ENCODE measurements at places on chromosomes 3 and 15. TPM values are rescaled to one million over a fixed set of nuclear protein-coding genes. Genes with fewer than 3 reads are reported as not detected.
A peak's percentile ranks its signal among the peaks of the same experiment; 100 is the strongest.

Gene ATP13A5
- not detected for total RNA-seq

Gene KY
- not detected for total RNA-seq

- no peak for DNase-seq
Observed at GRCh38 chr3:38564631-38565338, 68.6 kb downstream of the EXOG start.

DNA sequence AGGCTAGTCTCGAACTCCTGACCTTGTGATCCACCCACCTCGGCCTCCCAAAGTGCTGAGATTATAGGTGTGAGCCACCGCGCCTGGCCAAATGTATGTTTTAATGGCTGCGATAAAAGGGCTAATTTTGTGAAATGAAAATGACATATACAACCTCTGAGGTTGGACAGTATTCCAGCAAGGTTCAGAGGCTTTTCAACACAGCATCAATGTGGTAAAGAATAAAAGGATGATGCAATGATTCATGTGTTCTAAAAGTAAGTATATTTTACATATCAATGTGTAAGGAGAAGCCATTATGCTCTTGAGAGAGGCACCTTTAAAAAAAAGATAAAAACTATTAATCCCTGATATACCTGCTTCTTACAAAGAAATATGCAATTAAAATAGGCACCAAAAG, 6.7 kb downstream of the SLTM start:
- no peak for DNase-seq

Gene SEMA3F
- total RNA-seq = 45.7 TPM

Gene TEX55
- total RNA-seq = not detected

Gene PLA2G4E
- 0.07 TPM for total RNA-seq

Gene IGSF10
- total RNA-seq = under 0.01 TPM

DNA sequence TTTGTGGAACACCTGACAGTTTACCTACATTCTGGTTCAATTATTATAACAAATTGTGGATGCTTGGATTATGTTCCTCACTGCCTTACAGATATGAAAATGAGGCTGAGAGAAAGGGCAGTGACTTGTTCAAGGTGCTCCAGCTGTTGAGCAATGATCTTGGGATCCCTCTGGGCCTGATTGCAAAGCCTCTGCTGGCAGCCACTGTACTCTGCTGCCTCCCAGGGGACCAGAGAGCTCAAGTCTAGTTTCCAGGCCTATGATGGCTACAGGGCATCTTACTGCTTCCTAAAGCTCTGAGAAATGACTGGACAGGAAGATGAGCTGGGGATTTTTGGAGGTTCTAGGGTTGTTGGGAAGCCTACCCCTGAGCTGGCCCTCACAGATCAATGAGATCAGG, 2.3 kb upstream of the SHC4 start:
- DNase-seq = peak; percentile 75

DNA sequence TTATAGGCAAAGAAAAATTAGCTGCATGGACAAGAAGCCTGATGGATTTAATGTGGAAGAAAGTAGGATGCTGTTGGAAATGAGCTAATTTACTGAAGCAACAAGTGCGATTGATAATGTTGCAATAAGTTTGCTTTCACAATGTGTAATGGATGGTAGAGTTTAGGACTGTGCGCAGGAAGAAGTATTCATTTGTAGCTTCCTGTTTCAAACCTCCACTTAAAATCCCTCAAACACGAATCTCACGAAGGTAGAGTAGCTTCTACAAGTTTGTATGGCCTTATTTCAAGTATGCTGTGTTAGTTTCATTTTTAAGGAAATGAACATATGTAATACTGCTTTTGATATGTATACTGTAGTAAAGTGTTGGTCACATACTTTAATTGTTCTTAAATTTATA, 42.3 kb downstream of the KCNH8 start:
- no peak for DNase-seq

DNA sequence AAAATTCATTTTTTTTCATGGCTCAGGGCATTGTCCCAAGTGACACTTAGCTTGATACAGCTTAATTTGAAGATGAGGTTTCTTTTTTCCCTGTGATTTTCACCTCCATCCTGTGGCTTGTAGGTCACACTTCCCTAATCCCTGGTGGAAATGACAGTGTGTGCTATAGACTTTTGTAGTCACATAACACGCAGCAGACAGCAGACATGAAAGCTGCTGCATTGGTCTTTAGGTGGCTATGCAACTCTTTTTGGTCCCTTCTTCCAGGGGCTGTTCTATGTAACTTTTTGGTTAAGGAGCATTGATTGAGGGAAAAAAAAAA, 38.8 kb downstream of the TRAK1 start:
- no peak for DNase-seq

DNA sequence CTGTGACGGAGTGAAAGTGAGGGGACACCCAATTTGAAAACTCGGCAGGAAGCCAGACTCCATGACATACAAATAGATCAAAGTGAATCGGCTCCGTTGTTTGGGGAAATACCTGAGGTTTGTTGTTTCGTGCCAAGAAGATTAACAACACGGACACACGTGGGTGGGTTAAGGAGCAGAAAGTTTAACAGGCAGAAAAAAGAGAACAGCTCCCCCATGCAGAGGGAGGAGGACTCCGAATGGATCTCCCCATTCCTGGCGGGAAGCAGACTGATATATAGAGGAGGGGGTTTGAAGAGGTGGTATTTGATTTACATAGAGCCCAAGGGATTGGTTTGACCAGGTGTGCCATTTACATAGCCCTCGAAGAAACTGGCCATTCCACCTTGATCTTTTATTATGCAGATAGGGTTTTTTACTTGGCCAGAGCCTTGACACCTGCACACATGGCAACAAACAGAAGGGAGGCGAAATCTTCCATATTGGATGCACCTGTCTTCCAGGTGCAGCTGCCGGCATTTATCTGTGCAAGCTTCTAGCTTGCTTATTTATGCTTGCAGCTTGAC, 4.8 kb upstream of the SACM1L start:
- DNase-seq = no peak

Gene RASGRP1
- 0.53 TPM for total RNA-seq

GRCh38 chr15:74603789-74604705, 11.6 kb upstream of the CLK3 start:
- DNase-seq = no peak

Gene TMEM212
- not detected for total RNA-seq

DNA sequence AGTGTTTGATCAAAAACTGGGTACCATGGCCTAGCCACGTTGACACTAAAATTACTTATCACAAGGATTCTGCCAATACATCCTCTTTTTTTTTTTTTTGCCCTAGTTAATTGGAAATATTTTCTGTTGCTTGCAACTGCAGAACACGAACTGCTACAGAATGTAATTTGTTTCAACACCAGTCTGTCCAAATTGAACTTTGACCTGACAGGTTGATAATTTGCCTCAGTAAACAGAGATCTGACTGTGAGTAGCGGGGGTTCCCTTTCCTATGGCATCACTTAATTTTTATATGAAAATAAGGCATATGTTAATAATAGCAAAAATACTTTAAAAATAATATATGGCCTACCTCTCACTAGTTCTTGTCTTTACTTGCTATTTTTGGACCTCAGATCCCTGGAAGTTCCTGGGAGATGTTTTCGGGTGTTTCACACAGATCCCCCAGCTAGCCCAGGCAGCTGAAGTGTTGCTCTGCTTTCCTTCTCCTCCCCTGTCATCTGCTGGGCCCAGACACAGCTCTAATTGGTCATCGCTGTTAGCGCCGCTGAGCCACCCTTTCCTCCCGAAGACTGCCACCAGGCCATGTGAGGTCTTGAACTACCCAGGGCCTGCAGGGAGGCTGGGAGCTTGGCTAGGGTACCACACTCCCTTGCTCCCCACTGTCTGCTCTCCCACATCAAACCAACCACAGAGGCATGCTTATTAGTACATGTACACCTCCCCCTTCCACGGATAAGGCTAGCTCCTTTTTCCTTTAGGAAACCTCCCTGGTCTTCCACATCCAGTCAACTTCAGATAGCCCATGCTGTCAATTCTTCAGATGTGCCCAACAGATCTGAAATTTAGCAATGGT, 89.8 kb upstream of the RNF7 start:
- no peak for DNase-seq

DNA sequence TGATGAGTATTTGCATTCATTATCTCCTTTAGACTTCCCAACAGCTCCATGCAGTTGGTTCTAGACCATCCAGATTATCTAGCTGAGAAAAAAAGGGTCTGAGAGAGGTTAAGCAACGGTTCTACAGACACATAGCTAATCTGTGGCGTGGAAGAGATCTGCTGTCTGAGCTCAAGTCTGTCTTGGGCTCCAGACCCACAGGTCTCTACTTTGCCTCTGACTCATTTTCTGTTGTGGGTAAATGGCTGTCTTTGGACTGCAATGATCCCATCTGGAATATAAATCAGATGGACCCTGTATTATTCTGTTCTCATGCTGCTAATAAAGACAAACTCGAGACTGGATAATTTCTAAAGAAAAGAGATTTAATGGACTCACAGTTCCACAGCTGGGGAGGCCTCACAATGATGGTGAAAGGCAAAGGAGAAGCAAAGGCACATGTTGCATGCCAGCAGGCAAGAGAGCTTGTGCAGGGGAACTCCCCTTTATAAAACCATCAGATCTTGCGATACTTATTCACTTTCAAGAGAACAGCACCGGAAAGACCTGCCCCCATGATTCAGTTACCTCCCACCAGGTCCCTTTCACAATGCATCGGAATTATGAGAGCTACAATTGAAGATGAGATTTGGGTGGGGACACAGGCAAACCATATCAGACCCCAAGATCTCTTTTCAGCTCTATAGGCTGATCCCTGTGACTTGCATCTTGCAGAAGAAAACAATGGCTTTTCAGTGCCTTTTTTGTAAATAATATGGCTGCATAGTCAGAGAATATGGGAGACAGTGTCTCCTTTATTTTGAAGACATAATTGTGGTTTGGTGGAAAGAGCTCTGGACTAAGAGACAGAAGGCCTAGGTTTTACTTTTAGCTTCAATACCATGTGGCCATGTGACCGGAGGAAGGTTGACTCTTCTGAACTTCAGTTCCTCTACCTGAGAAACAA, 24.7 kb downstream of the CEMIP start:
- no peak for DNase-seq

DNA sequence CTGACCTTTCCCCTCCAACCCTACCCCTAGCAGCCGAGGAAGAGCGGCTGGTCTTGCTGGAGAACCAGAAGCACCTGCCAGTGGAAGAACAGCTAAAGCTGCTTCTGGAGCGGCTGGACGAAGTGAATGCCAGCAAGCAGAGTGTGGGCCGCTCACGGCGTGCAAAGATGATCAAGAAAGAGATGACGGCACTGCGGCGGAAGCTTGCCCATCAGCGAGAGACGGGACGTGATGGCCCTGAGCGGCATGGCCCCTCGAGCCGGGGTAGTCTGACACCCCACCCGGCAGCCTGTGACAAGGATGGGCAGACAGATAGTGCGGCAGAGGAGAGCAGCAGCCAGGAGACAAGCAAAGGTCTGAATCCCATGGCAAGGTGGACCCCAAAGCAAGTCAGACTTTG, 6.2 kb upstream of the OGG1 start:
- DNase-seq = no peak

DNA sequence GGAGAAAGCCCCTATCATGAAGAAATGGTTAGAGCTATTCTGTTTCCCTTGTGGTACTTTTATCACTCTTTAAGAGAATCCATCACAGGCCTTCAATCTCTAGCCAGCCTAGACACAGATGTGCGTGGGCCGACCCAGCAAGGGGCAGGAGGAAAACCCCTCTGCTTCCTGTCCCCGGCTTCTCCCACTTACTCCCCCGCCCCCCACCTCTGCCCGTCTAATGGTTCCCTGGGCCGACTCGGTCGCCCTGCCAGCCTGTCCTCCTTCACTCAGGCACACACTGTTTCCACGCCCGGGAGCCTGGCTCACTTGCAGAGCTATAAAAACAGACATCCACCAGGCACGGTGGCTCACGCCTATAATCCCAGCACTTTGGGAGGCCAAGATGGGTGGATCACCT, 58.3 kb upstream of the TFRC start:
- no peak for DNase-seq

GRCh38 chr3:52432225-52432624, 12.7 kb downstream of the SEMA3G start:
- DNase-seq = no peak

DNA sequence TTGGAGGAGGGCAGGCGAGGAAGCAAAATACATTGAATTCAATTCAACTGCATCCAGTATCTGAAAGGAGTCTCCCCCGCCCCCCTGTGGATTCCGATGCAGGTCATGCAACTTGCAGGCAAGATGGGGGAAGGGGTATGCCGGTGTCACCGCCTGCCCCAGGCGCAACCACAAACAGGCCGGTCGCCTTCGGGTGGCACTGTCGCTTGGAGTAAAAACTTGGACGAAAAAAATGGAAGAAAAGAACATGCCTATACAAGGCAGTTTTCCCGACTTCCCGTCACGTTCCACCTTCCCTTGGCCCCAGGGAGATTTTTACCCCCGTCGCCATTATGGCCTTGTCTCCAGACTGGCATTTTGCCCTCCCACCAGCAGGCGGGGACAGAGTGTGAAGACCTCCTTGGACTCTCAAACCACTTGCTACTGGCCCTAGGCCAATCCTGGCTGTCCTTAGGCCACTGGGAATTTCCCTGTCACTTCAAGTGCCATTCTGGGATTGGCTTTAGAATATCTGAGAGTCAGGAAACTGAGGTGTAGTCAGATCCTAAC, 1.6 kb upstream of the NTRK3 start:
- DNase-seq = no peak

Gene MNS1
- 3.0 TPM for total RNA-seq

Gene EPHA3
- not detected for total RNA-seq

Gene ROBO2
- under 0.01 TPM for total RNA-seq

- DNase-seq = no peak
Observed at GRCh38 chr3:184791171-184791570, 20.8 kb upstream of the VPS8 start.

DNA sequence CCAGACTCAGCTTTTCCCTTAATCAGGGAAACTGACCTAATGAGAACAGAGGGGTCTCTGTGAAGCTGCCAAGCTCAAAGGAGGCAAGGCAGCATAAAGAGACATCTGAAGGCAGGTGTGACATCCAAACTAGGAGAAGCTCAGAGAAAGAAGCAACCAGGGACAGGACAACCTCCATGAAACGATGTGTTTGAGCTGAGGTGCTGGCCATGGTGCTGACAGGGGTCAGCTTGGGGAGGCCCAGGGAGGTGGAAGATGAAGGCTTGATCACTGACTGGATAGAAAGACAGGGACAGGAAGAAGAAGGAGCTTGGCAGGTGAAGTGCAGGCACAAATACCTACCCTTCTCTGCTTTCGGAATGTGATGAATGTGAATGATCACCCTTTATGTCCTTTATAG, 179.5 kb upstream of the NSMCE3 start:
- DNase-seq = no peak

Gene SKOR1
- not detected for total RNA-seq

Gene IL16
- total RNA-seq = 0.50 TPM

Gene CHD2
- total RNA-seq = 16.7 TPM

DNA sequence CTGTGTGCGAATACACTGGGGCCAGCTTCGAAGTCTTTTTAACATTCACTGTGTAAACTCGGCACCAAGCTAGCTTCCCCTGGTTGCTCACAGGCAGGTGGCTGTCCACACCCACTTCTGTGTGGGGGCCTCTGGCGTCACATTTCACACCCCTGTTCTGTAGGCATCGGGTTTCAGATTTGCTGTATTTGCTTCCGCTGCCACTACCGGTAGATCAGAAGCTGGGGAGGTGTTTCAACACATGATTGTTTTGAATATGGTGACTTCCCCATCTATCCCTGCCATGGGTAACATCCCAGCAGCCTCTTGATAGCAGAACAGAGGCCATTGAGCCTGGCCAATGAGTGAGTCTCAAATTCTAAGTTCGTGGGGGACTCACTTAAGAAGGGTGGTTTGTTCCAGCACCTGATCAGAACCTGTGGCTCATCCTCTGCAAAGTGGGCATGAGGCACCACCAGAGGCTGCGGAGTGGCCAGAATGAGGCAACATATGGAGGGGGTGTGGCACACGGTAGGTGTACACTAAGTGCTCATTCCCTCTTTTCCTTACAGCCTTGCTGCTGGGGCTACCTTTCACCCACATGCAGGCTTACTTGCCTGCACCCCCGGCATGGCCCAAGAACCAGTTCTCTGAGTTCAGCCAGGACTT, 61.5 kb downstream of the IQSEC1 start:
- no peak for DNase-seq
